ENCODE measurements at places on chromosomes 1 and 21.
A peak's percentile ranks its signal among the peaks of the same experiment; 100 is the strongest.

DNA sequence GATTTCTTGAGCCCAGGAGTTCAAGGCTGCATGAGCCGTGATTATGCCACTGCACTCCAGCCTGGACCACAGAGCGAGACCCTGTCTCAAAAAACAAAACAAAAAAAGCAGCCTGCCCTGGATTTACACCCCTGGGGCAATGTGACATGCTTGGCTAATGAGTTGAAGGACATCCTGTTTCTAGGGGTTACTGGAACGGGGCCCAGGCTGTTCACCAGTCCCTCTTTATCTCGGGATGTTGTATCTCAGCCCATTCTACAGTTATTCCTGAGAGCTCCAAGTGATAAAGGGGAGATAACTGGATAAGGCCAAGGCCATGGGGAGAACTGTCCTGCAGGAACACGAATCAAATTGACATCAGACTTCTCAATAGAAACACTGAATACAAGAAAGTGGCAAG lies 21.7 kb upstream of the S100A2 start:
- no peak for DNase-seq

- no peak for DNase-seq
Measured at GRCh38 chr1:90344963-90345730, 350.2 kb downstream of the ZNF326 start.

DNA sequence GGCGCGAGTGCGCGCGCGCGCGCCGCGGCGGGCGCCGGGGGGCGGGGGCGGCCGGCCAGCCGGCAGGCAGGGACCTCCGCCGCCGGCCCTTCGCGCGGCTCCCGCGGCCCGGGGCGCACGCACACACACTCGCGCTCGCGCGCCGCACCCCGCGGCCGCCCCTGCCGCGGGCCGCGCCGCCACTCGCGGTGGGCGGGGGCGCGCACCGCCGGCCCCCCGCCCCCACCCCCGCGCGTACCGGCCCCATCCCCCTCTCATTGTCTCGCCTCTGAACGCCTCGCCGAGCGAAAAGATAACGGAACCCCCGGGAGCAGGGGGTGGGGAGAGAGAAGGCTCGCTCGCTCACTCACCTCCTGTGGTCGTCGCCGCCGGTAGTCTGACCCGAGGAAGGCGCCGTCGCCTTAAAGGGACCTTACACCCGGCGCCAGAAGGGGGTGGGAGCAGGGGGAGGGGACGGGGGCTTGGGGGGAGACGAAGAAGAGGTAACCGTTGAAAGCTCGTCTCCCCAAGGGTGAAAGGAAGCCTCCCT lies 428 bp downstream of the POGZ start:
- peak; percentile 79 for DNase-seq

DNA sequence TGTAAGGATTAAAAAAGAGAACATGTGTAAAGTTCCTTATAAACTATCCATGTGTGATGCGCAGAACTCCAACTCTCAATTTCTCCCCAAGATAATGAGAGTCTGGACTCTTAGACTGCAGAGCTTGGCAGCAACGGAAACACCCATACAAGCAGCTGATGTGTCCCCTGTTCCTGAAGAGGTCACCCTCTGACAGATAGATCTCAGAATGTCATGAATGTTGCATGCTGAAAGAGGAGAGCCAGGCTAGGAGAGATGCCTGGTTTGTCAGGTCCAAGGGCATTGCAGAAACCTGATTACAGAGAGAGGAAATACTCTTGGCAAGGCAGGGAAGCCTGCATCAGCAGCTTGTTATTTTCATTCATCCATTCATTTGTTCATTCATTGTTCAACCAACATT lies 24.2 kb downstream of the MTARC1 start:
- DNase-seq = no peak

GRCh38 chr1:27071049-27071416 lies 58.4 kb upstream of the TENT5B start:
- no peak for DNase-seq

GRCh38 chr1:228407106-228408040 lies 738 bp upstream of the TRIM11 start:
- DNase-seq = no peak

- DNase-seq = no peak
Measured at GRCh38 chr1:206705726-206706297, 21.1 kb downstream of the MAPKAPK2 start.

DNA sequence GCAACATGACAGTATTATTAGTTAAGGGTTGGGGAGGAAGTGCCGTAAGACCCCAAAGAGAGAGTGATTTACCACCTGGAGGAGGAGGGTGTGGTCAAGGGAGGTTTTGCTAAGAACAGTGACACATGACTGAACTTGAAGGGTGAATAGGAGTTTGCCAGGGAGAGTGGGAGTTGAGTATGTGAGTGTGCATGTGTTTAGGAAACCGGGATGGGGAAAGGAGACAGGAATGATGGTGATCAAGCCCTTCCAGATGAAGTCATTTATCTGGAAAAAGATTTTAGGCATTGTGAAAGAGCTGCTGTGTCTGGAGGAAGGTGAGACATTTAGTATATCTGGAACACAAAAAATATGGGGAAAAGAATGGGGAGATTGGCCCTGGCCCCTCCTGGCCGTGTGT lies 28.1 kb upstream of the IL10 start:
- DNase-seq = no peak

DNA sequence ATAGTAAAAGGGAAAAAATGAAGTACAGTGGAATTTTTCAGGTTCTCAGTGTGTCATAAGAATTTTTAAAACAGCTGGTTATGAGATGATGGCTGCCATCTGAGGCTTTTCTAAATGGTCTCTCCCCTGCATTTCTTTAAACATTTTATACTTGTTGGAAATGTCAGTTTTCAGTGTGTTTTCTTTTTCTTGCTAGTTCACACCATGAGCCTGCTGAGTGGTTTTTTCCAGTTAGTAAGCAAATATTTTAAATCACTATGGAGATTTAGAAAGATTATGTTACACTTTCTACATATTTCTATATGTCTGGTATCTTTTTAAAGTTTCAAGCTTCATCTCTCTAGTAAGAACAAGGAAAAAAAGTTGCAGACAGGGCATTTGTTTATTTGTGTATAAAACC lies 9.6 kb downstream of the RBM15 start:
- DNase-seq = no peak

- DNase-seq = no peak
Measured at GRCh38 chr1:17561561-17561985, 22.1 kb downstream of the ARHGEF10L start.

Measured in T47D (cell line).